ENCODE measurements at places on chromosomes 12 and 14. TPM values are rescaled to one million over a fixed set of nuclear protein-coding genes. Genes with fewer than 3 reads are reported as not detected.
A peak's percentile ranks its signal among the peaks of the same experiment; 100 is the strongest.

GRCh38 chr12:82959821-82960220, 273.1 kb downstream of the TMTC2 start:
- no peak for DNase-seq

- DNase-seq: no peak
Observed at GRCh38 chr14:26286913-26287205, 311.0 kb downstream of the NOVA1 start.

DNA sequence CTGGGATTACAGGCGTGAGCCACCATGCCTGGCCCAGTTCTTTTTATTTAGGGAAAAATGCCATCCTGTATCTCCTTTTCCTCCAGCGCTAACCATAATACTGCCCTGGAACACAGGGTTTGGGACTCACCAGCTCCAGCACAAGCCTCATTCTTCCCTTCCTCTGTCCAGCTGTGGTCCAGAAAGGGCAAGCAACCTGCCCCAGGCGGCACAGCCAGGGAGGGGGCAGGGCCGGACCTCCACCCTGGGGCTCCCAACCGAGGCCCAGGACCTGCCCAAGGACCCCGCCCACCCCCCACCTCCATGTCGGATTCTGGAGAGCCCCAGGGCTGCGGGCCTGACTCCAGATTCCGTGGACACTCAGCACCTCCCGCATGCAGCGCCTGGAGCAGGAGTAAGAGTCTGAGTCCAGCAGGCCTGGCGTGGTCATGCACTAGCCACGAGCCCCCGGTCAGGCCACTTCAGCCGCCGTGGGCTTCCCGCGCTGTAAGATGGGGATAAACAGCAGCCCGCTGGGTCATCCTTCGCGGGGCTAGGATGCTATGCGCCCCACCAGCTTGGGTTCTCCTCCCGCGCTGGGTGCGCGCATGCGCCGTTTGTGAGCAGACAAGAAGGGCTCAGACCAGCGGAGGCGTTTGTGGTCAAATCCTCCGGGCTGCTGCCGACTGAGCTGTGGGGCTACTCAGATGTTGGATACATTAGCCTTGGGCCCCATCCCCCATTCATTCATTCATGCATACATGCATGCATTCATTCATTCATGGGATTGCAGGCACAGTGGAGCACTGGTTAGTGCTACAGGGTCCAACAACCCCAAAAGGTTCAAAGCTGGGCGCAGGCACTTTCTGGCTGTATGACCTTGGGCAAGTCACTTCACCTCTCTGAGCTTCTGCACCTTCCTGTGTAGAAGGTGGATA, 16.3 kb downstream of the TMEM119 start:
- DNase-seq: no peak

GRCh38 chr12:79156846-79157463, 292.4 kb downstream of the SYT1 start:
- no peak for DNase-seq

DNA sequence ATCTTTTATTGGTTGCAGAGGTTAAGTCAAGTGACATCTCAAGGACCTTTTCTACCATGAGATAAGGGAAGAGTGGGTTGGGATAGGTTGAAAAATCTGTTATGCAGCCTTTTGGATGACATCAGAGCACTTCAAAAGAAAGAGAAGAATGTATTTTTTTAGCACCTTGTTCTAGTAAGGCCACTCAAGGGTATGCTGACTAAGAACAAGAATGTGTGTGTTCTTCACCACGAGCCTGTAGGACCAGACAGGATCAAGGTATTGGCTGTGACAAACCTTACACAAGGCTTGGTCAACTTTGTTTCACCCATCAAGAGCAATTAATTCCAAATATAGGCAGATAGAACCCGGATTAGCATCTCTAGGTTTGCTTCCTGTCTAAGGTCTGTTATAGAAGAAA, 142.5 kb downstream of the SAMD4A start:
- DNase-seq: no peak

DNA sequence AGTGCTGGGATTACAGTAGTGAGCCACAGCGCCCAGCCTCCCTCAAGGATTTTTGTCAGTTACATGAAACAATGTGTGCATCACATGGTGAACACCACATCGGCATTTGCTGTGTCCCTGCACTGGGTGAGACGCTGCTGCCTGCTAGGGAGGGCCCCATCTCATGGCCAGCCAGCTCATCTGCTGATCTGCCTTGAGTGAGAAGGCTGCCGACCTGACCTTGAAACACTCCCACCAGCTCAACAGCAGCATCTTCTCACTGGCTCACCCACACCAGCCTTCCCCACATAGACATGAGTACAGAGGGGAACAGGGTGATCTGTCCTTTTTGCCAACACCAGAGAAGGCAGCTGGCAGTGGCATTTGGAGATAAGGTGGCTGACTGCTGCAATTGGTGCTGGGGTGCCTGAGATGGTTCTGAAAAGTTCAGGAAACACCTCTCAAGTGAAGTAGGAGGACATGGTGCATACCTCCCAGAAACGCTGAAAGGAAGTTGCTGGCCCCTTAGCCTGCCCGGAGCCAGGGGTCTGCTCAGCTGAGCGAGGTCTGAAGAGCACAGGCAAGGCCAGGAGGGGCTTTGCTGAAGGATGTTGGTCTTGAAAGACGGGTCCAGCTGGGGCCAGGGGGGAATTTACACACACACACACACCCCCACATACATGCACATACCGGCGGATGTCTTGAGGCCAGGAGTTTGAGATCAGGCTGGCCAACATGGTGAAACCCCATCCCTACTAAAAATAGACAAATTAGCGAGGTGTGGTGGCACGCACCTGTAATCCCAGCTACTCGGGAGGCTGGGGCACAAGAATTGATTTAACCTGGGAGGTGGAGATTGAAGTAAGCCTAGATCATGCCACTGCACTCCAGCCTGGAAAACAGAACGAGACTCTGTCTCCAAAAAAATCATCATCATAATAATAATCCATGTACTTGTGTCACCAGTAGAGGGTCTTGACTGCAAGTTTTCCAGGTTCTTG, 14.3 kb upstream of the PPP1R13B start:
- DNase-seq: no peak

GRCh38 chr14:102164241-102164641, 24.5 kb downstream of the WDR20 start:
- DNase-seq: no peak

GLS2 gene
- 2.7 TPM for polyA plus RNA-seq

DNA sequence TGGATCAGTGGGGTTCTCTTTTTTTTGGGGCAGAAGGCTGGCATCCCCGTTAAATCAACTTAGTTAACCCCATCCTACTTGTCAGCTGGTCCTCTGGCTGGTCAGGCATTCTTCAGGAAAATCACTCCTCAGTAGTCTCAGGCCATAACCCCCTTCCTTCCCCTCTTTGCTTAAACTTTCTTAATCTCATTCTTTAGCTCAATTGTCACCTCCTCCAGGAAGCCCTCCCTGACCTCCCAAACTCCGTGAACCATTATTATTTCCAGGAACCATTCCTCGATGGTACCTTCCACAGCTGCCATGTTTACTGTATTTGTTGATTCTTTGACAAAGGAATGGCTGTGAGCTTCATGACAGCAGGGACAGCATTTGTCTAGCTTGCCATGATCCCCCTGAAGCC, 72.5 kb upstream of the FBXO21 start:
- no peak for DNase-seq

DNA sequence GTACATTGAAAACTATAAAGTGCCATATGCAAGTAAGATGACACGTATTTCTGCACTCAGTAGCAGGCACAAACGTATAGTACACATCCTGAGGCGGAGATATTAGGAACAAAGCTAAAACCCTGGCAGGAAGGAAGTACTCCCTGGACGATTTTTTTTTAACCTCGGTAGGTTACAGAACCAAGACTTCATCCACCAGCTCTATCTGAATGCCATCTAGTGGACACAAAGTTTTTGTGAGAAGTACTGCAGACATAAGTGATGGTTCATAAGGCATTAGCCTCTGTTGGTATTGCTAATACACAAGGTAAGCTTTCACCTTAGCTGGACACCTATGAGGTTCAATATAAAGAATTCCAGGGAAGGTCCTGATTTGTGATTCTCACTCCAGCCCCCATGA, 83.0 kb upstream of the CCDC196 start:
- peak; percentile 46 for DNase-seq

ADGRD1 gene
- 13.7 TPM for polyA plus RNA-seq

DNA sequence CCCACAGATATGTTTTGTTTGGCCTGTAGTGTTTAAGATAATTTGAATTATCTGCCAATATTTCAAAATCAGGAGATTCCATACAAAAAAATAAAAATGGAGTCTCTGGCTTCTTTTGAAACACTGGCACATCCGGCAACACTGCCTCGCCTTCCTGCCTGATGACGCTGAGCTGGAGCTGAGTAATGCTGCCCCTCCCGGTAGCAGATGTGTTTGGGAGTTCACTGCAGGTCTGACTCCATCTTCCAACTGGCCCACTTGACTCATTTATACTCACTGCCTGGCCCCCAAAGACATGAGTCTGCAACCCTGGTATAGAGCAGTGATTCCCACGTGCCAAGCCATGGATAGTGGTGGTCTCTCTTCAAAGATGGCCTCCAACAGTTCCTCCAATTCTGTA, 7.4 kb downstream of the CIT start:
- DNase-seq: no peak

- peak; percentile 21 for DNase-seq
Observed at GRCh38 chr14:36271939-36272907, 48.2 kb downstream of the MBIP start.

PRKD1 gene
- polyA plus RNA-seq: 34.7 TPM

- DNase-seq: no peak
Observed at GRCh38 chr12:39112064-39112463, 206.7 kb upstream of the CPNE8 start.

CPNE8 gene
- polyA plus RNA-seq: 15.0 TPM

GLT1D1 gene
- polyA plus RNA-seq: 2.1 TPM

DNA sequence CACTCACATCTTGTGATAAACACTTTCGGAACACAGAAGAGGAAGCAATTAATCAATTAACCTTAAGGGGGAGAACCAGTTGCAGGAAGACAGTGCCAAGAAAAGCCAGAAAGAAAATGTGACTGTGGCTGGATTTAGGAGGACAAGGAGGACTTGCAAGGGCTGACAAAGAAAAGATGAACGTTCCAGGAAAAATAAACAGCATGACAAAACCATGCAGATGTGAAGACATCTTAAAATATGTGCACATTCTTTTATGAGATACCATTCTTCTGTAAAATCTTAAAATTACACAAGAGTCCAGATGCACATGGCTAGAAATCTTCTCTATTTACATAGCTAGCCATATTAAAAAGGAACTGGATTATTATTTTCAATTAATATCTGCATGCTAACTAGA, 33.4 kb downstream of the KITLG start:
- no peak for DNase-seq

TPCN1 gene
- polyA plus RNA-seq: 41.6 TPM

RNASE1 gene
- polyA plus RNA-seq: 98.4 TPM

DNA sequence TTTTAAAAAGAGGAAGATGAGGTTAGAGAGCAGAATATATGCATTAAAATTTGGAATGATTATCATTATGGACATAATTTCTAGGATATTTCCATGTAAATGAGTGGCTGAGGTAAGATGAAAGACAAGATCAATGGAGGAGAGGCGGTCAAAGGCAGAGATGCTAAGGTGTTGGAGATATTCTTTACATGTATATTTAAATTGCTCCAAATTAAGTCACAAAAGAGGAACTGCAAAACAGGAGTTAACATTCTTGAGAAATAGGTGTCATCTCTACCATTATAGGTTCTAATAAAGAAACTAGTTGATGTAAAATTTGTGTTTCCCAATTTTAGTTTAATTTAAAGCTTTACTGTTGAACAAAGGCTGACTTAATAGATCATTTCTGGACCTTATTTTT, 268.5 kb upstream of the PPFIA2 start:
- DNase-seq: no peak

DNA sequence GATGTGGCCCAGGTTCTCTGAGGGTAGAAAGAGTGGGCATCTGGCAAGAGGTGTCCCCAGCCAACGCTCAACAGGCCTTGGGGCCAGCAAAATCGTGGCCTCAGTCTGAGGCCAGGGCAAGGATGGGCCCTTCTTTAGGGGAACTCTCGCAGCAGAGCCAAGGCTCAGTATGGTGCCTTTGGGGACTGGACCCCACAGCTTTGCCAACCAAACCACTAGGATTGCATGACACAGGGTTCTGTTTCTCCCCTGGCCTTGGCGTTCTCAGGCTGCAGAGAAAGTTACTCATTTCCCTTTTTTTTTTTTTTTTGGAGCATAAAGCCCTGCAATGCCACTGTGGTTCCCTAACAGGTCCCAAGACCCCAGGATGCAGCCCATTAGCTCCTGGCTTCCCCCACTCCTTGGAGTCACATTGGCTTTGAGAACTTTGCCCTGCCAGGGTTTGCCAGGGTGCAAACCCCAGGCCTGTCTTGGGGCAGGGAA, 100.6 kb downstream of the LGMN start:
- no peak for DNase-seq

ATG2B gene
- 47.8 TPM for polyA plus RNA-seq

OR6C70 gene
- polyA plus RNA-seq: not detected

ORAI1 gene
- polyA plus RNA-seq: 10.3 TPM

GRCh38 chr14:58882577-58883018, 244.8 kb downstream of the DACT1 start:
- no peak for DNase-seq

- no peak for DNase-seq
Observed at GRCh38 chr12:128408669-128409068, 141.7 kb downstream of the TMEM132C start.

GRCh38 chr12:112906712-112907414, at the start of gene OAS1:
OAS1 (plus strand) TSS chr12:112906962; CDS start chr12:112907040, 78 bp downstream.
- DNase-seq: peak; percentile 68

JPH4 gene
- polyA plus RNA-seq: 8.9 TPM

GRCh38 chr14:20857630-20858261, 33.4 kb upstream of the RNASE3 start:
- peak; percentile 38 for DNase-seq

- DNase-seq: no peak
Observed at GRCh38 chr14:77407158-77407557, 16.2 kb downstream of the NOXRED1 start.

- DNase-seq: no peak
Observed at GRCh38 chr12:14278294-14278953, 87.1 kb upstream of the ATF7IP start.

DNA sequence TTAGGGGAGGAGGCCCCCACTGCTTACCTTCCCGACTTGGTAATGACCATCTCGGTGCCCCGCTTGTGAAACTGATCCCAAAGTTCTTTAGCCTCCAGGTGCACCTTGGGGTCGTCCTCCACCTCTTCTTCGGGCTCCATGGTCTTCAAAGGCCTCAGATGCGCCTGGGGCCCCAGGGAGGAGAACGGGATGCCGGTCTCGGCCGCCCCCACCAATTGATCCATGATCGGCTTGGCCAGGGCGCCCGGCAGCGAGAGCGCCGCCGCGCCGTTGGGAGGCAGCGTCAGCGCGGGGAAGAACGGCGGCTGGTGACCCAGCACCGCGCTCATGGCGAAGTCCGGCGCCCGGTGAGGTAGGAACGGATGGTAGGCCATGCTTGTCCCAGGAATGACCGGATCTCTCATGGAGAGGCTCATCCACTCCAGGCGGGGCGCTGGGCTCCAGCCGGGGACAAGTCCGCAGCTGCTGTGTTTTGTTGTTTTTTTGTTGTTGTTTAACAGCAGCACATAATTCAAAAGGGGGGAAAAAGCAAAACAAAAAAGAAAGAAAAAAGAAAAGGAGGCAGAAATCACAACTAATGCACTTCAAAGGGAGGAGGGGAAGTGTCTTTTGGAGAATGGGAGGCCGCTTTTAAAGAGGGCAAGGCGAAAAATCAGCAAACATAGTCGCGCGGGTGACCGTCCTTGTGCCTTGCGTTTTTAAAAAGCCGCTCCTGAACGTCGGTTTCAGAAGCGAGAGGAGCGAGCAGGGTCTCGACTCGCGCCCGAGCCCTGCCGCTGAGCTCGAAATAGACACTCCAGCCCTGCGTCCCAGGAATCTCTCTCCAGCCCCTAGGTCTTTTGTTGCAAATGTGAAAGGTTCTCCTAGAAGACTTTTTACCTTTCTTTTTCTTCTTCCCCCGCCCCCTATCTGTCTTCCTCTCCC, 928 bp downstream of the TBX3 start:
- DNase-seq: no peak

AQP2 gene
- polyA plus RNA-seq: 50.4 TPM

All from left kidney (tissue), 8 donors.